ENCODE measurements at places on chromosomes 1 and 21. TPM values are rescaled to one million over a fixed set of nuclear protein-coding genes. Genes with fewer than 3 reads are reported as not detected.

Gene RUNX3
- total RNA-seq: not detected

Gene PRDM2
- total RNA-seq: 27.7 TPM

Gene APOBEC4
- total RNA-seq: not detected

Gene OR2M3
- total RNA-seq: not detected

Gene ANXA9
- total RNA-seq: 0.46 TPM

Gene LYPLAL1
- total RNA-seq: 26.5 TPM

Gene MIXL1
- total RNA-seq: not detected

Gene ADCY10
- not detected for total RNA-seq

- peaks cover 66% of the 10 kb centered on the region for H3K36me3 ChIP-seq
- peak; percentile 81 for DNase-seq
- peak overlapping the region; percentile 99 for H3K4me3 ChIP-seq
- H3K27me3 ChIP-seq: peaks cover 44% of the 10 kb centered on the region
- H3K4me1 ChIP-seq: peaks cover 63% of the 10 kb centered on the region
Observed at GRCh38 chr1:85576642-85577418, 3.7 kb upstream of the CCN1 start.

DNA sequence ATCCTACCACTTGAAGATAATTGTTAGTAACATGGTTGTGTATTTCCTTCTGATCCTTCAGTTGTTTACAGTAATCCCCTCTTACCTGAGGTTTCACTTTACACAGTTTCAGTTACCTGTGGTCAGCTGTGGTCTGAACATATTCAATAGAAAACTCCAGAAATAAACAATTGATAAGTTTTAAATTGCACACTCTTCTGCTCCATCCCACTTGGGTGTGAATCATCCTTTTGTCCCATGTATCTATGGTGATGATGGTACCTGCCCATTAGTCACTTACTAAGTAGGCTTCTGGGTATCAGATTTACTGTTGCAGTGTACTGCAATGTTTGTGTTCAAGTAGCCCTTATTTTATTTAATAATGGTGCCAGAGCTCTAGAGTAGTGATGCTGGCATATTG is 62.5 kb downstream of the OSBPL9 start:
- no peaks in the 10 kb centered on the region for H3K27me3 ChIP-seq
- peak overlapping the region; percentile 35 for H3K27ac ChIP-seq
- no peak overlapping the region for H3K4me3 ChIP-seq
- peaks cover 5% of the 10 kb centered on the region for H3K36me3 ChIP-seq

DNA sequence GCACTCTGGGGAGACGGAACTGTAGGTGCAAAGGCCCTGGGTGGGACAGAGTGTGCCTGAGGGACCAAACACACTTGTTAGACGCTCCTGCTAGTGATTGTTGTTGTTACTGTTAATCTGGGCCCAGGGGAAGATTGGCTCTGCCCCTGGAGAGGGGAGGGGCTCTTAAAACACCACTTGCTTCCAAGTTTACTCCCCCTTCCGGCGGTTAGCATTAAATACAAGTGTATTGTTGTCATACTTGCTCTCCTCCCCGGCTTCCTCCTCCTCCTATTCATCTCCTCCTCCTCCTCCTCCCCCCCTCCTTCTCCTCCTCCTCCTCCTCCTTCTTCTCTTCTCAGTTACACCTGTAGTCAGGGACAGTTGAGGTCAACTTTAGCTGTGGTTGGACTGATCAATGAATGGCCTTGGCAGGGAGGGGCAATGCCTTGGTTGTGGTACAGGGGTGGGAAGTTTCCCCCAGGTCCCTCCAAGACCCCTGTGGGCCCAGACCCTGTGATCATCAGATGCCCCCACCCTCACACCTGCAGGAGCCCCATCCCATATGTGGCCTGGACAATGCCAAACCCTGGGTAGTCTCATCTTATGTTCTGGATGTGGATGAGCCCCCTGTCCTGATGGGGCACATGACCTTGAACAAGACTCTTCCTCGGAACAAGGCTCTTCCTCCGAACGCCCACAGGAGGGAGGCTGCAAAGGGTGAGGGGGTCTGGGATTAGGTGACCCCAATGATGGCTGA is 217.3 kb downstream of the PTPRU start:
- H3K4me1 ChIP-seq: no peaks in the 10 kb centered on the region
- H3K4me3 ChIP-seq: no peak overlapping the region
- peak; percentile 33 for DNase-seq
- no peaks in the 10 kb centered on the region for H3K36me3 ChIP-seq

- DNase-seq: no peak
- no peaks in the 10 kb centered on the region for H3K4me1 ChIP-seq
- H3K36me3 ChIP-seq: no peaks in the 10 kb centered on the region
- H3K27me3 ChIP-seq: peaks cover 3% of the 10 kb centered on the region
- no peak overlapping the region for H3K4me3 ChIP-seq
Observed at GRCh38 chr1:71264039-71264438, 183.2 kb upstream of the ZRANB2 start.

DNA sequence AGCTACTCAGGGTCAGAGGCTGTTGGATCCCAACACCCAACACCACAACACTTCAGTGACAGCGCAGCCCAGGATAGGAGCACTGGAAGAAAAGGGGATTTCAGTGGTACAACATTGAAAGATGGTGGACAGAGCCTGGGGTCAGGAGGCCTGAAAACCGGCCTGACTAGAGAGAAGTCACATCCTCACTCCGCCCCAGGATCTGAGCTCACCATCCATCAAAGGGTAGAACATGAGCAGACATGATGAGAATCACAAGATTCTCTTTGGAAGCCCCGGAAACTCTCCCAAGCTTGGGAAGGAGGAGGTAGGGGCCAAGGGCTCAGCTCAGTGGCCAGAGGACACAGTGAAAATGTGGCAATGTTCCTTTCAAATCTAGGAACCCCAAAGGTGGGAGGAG is 271.3 kb downstream of the NPHP4 start:
- no peak overlapping the region for H3K4me3 ChIP-seq
- no peak overlapping the region for H3K27ac ChIP-seq
- H3K27me3 ChIP-seq: 0 out of 2 replicates have a peak, but pooled peaks cover 2% of the 10 kb centered on the region

DNA sequence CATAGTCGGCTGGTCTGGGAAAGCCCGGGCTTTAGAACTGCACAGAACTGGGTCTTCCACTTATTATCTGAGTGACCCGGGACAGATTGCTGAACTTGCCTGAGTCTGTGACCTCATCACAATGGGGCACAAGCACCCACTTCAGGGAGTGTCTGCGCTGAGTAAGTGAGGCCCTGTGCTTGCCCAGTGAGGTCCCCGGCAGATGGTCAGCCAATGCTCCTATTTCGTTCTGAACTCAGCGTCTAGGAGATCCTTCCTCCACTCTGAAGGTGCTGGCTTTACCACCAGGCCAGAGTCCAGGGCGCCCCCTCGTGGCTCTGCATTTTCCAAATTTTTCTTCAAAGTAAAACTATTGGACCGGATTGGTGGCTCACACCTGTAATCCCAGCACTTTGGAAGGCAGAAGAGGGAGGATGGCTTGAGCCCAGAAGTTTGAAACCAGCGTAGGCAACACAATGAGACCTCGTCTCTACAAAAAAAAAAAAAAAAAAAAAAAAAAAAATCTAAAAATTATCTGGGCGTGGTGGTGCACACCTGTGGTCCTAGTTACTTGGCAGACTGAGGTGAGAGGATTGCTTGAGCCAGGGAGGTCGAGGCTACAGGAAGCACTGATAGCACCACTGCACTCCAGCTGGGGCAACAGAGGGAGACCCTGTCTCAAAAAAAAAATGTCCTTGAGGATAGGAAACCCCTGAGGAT is 61.7 kb downstream of the FCRL5 start:
- H3K4me3 ChIP-seq: no peak overlapping the region
- peaks cover 7% of the 10 kb centered on the region for H3K4me1 ChIP-seq
- H3K36me3 ChIP-seq: no peaks in the 10 kb centered on the region
- DNase-seq: peak; percentile 54
- peaks cover 5% of the 10 kb centered on the region for H3K27me3 ChIP-seq

DNA sequence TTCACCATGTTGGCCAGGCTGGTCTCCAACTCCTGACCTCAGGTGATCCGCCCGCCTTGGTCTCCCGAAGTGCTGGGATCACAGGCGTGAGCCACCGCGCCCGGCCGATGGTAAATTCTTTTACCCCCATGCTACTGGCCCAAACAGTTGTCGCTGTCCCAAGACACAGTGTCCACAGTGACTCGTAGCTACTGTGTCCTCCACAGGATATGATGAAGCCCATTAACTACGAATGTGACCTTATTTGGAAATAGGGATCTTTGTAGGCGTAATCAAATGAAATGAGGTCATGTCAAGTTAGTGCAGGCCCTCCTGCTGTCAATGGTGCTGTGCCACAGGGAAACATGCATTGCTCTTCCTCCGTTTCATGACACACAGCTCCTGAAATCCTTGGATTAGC is 8.5 kb downstream of the FNDC10 start:
- peaks cover 3% of the 10 kb centered on the region for H3K27me3 ChIP-seq
- H3K4me1 ChIP-seq: no peaks in the 10 kb centered on the region
- H3K36me3 ChIP-seq: no peaks in the 10 kb centered on the region
- DNase-seq: no peak
- H3K27ac ChIP-seq: no peak overlapping the region
- no peak overlapping the region for H3K4me3 ChIP-seq

DNA sequence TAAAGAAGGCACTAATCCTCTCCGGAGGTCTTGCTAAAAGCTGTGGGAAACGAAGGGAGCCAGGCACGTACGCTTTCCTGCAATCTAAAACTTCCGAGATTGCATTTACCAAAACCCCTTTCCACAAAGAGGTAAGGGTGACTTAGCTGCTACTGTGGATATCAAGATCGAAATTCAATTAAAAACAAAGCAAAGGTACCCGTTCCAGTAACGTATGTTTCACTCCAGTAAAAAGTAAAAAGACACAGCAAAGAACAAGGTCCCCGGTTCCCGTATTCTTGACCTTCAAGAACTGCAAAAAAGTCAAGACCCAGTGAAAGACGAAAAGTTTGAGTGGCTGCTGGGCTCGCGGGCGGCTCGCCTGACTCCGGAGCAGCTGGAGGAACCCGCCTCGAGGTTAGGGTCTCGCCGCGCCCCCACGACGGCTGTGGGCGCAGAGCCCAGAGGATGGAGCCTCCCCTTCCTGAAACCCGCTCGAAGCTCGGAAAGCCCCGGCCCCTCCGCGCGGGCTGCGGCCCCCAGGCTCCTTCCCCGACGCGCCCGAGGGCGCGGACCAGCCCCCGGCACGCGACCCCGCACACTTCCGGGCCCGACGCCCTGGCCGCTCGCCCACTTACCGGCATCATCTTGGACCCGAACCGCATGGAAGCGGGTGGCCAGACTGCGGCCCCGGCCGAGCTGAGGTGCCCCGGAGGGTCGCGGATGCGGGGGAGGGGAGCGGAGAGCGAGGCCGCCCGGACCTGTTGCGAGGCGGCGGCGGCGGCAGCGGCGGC is 524 bp downstream of the TP53BP2 start:
- no peaks in the 10 kb centered on the region for H3K27me3 ChIP-seq
- no peaks in the 10 kb centered on the region for H3K36me3 ChIP-seq
- H3K4me3 ChIP-seq: peak overlapping the region; percentile 92
- H3K27ac ChIP-seq: peak overlapping the region; percentile 99
- H3K4me1 ChIP-seq: peaks cover 44% of the 10 kb centered on the region

GRCh38 chr1:27133991-27134390 is 20.9 kb downstream of the SLC9A1 start:
- peaks cover 28% of the 10 kb centered on the region for H3K4me1 ChIP-seq
- DNase-seq: no peak
- H3K36me3 ChIP-seq: no peaks in the 10 kb centered on the region
- peaks cover 1% of the 10 kb centered on the region for H3K27me3 ChIP-seq

- H3K27ac ChIP-seq: no peak overlapping the region
- no peak for DNase-seq
- peaks cover 23% of the 10 kb centered on the region for H3K4me1 ChIP-seq
- no peaks in the 10 kb centered on the region for H3K27me3 ChIP-seq
Observed at GRCh38 chr1:70866542-70867264, 180.9 kb downstream of the PTGER3 start.

- no peak for DNase-seq
- H3K4me1 ChIP-seq: 0 out of 2 replicates have a peak, but pooled peaks cover 5% of the 10 kb centered on the region
- H3K27ac ChIP-seq: no peak overlapping the region
- peaks cover 4% of the 10 kb centered on the region for H3K27me3 ChIP-seq
Observed at GRCh38 chr1:175171036-175171913, 21.3 kb downstream of the KIAA0040 start.

DNA sequence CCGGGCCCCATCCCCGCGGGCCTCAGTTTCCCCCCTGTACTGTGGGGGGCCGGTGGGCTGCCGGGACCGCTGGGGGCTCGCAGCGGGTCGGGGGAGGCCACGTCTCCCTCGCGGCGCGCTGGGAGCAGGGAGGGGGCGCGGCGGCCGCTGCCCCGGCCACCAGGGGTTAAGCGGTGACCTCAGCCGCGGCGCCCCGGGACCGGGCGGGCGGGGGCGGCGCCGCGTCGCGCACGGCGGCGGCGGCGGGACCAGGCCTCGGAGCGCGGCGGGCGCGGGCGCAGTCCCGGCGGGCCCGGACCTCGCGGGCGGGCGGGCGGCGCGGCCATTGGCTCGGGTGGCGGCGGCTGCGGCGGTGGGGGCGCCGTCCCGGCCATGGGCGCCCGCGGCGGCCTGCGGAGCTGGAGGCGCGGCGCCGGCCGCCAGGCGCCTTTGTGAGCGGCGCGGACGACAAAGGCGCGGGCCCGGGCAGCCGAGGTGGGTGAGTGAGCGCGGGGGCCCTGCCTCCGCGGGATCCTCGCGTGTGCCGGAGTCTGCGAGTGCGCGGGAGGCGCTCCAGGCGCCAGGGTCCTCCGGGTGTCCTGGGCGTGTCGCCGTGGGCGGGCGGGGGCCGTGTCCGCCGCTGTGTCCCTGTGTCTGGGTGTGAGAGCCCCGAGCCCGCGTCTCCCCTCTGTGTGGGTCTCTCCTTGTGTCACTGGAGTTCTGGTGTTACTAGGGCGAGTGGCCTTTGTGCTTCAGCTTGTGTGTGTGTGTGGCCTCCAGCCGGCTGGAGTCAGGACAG is at the start of gene ARHGEF10L:
ARHGEF10L (plus strand) TSS at position 222 of the 778 bp plus-strand sequence. CDS start 40,898 bp downstream, outside the sequence.
- H3K27me3 ChIP-seq: peaks cover 6% of the 10 kb centered on the region
- peak within 1 kb of the TSS; percentile 86 for H3K27ac ChIP-seq
- no peaks in the 10 kb centered on the region for H3K36me3 ChIP-seq
- DNase-seq: no peak

GRCh38 chr1:94105581-94105952 is 15.4 kb downstream of the ABCA4 start:
- H3K27ac ChIP-seq: no peak overlapping the region
- H3K27me3 ChIP-seq: peaks cover 22% of the 10 kb centered on the region
- H3K36me3 ChIP-seq: no peaks in the 10 kb centered on the region

GRCh38 chr21:39579734-39580332 is 32.9 kb upstream of the B3GALT5 start:
- peaks cover 29% of the 10 kb centered on the region for H3K27me3 ChIP-seq
- H3K27ac ChIP-seq: no peak overlapping the region
- DNase-seq: no peak
- no peaks in the 10 kb centered on the region for H3K36me3 ChIP-seq

GRCh38 chr1:23188434-23188884 is 19.8 kb upstream of the LUZP1 start:
- no peaks in the 10 kb centered on the region for H3K36me3 ChIP-seq
- no peak for DNase-seq
- no peak overlapping the region for H3K4me3 ChIP-seq
- H3K27me3 ChIP-seq: no peaks in the 10 kb centered on the region
- H3K4me1 ChIP-seq: peaks cover 38% of the 10 kb centered on the region

Measured in HFFc6 (cell line).